HFFc6 (cell line): ENCODE measurements at places on chromosomes 13 and 19. TPM values are rescaled to one million over a fixed set of nuclear protein-coding genes. Genes with fewer than 3 reads are reported as not detected.

GRCh38 chr19:53467485-53468262, at the start of gene ZNF813:
ZNF813 (plus strand) TSS chr19:53467733; CDS start chr19:53483823, 16,090 bp downstream.
- DNase-seq: peak; percentile 63

DNA sequence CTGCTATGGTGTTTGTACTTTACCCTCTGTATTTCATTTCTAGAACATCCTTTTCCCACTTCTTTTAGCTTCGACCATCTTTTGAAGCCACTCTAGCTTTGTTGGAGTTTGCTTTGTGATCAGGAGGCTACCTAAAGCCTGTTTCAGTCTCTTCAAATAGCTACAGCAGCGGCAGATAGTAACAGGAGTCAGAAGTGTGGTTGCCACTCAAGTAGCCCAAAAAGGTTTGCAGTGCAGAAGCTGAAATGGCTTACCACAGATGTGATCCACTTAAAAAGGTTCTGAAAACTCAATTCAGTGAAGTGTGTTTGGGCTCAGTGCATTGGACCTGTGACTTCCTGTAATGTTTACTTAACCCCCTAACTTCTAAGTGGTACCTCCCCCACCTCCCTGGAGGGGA, 26.2 kb downstream of the WASF3 start:
- no peak for DNase-seq

DNA sequence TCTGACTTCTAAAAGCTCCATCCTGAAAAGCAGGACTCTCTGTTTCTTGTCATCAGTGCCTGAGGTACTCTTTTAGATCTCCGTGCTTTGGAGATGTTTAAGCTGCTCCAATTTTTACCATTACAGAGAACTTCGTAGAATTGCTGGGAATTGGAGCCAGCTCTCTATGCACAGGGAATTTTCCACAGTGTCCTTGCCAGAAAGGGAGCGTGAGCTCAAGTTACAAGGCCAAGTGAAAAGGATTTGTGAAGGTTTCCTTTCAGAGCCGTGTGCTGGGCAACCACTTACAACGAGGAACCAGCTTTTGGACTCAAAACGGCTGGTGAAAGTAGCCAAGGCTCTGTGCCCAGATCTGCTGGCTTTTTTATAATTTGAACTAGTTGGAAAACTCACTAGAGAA, 82.6 kb downstream of the NUFIP1 start:
- DNase-seq: peak; percentile 23

DNA sequence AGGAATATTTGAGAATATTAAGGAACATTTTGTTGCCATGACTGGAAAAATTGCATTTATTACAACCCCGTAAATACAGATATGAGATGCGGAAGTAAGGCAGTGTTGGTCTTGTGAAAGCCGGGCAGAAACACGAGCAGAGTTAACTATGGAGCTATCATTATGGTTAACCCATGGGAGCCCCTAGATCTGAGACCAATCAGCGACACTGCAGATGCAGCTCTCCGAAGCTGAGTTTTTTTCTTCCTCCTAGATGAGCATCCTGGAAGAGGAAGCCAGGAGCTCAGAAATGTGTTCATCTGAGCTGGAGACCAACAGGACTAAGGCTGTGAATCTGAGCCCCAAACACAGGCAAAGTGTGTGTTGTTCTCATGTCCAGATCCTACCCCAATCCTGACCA, 123.0 kb upstream of the KL start:
- DNase-seq: no peak

- no peak for DNase-seq
Measured at GRCh38 chr13:74103970-74104555, 30.1 kb downstream of the KLF12 start.

DNA sequence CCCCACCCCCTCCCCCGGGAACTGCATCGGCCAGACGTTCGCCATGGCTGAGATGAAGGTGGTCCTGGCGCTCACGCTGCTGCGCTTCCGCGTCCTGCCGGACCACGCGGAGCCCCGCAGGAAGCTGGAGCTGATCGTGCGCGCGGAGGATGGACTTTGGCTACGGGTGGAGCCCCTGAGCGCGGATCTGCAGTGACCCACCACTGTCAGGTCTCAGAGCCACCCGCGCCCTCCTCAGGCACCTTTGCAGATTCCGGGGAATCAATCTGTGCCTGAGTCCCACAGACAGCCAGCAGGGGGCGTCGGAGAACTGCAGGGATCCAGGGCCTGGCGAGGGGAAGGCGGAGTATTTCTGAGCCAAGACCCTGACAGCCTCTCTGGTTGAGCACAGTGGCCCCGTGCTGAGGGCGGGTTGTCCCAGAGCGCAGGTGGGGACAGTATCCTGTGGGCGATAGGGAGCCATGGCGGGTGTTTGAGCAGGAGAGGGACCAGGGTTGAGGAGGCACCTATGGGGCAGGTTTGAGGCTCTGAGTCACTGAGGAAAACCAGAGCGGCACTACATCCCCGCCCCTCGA, 30.4 kb upstream of the CYP4F8 start:
- DNase-seq: peak; percentile 34

DNA sequence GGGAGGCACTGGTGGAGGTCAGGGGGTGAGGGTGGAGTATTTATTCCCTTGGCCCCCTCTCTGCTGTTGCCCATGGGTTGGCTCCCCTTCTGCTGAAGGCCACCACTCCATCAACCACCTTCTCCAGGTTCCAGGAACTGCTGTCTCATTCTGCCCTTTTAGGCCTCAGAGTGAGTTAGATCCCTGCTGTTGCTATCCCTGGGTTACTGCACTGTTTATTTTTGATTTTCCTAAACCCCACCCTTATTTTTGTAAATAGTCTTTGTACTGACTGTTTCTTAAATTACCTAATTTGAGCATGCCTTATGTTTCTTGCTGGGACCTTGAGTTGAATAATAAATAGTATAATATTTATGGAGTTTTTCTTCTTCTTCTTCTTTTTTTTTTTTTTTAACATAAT, 132.8 kb downstream of the RGCC start:
- no peak for DNase-seq

DNA sequence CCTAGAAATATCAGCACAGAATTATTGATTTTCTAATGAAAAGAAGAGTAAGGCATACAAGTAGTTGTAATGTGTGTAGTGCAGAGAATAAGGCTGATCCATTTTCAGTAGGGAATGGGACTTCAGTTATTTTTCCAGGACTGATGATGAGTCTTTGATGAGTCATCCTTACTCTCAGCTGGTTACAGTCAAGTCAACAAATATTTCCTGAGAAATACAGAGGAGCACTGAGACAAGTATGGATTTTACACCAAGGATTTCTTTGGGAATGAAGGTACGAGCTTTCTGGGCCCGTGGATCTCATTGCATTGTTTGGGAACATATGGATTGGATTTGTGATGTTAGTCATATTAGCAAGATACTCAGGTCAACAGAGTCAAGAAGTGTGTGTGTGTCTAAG, 502.7 kb downstream of the FGF9 start:
- DNase-seq: no peak

Gene ZNF431
- total RNA-seq: 5.5 to 7.2 TPM (median 6.8 TPM) in 3 replicates
